ENCODE measurements at places on chromosomes 3 and 15.

GRCh38 chr3:5232570-5232969 is 45.1 kb downstream of the EDEM1 start:
- no peak for DNase-seq

DNA sequence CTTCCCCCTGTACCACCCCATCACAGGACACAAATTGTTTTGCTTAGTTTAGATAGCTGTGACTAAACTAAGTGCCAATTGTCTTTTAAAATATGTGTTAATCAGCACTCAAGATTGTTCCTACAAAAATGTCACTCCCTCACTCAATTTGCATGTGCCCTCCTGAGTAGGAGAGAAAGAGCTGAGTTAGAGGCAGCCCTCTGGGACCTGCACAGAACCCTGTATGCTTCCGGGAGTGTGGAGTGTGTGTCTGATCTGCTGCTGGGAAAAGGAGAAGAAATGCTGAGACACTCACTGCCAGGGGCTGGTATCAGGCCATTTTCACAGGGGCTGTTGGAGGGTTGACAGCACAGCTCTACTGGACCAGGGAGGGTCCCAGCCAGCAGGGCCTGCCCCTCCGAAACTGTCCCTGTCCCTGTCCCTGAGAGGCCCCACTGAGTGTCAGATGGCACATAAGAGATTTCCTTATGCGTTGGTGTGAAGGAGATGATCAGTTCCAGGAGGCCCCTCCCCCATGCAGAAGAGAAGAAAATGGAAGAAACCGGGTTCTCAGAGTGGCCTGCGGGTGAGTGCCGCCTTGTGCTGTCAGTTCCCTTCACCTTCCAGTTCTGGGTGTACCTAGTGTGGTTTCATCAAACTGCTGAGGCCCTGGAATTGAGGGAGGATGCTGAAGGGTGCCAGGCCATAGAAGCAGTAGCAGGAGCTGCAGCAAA is 3.9 kb upstream of the B3GNT5 start:
- no peak for DNase-seq

DNA sequence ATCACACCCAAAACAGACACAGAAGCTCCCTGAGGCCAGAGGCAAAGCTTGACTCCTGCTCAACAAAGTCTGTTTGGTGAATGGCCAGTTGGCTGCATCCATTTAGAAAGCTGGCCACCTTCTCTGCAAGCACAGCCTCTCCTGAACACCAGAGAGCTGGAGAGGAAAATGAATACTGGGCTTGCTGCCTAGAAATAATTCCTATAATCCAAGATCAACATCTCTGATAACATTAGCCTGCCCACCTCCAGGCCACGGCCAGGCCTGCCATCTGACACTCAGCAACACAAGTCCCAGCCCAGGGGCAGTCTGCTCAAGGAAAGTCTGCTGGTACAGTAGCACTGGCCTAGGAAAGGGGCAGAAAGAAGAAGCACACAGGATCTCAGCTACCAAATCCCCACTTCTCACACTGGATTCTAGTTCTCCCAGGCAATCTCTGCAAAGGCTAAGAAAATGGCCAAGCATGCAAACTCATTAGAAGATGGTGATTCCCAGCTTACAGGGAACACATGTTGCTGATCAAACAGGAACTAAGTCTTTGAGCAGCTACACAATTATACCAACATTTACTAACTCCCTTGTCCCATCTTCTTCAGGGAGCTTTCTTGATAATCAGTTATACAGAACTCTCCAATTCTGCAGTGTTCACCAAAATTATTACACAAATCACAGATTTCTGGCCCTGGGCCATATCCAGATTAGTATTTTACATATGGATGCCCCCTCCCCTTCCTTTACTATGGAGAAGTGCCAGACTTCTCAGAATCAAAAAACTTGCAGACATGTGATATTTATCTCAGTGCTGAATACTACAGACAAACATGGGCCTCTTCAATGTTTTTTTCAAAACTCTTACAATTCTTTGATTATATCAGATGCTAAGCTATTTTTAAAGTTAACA is 9.9 kb downstream of the TBC1D2B start:
- DNase-seq = peak; percentile 53

DNA sequence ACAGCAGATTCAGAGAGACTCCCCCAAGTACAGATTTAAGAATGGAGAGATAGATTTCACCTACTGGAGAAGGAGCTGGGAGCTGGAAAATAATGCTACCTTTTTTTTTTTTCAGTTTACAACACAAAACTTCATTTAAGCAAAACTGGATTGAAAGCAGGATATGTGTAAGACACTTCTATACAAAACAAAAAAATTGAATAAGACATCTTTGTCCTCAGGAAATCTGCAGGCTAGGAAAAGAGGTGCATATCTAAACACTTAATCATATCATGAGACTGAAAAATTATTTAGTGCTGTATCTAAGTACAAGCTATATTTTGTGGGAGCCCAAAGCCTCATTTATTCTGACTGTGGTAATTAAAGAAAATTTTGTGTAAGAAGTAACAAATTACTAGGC is 516.1 kb downstream of the ZIC1 start:
- no peak for DNase-seq

DNA sequence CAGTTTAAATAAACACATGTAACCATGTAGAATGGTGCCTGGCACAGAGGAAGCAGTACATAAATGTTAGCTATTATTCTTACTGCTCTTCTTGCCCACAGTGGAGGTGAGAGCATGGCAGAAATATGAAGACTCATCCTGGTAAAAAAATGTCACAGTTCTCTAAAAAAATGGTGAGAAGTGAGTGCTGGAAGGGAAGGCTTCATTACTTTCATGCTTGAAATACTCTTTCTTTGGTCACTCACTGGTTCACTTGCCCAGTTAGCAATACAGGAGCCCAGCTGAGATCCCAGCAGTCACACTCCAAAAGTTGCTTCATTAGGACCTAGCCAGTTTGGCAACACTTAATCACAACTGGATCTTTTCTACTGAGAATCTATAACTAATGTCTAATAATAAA is 1017.2 kb downstream of the TUSC7 start:
- DNase-seq = no peak

GRCh38 chr3:190767851-190768250 is 94.6 kb downstream of the GMNC start:
- DNase-seq = no peak

- no peak for DNase-seq
These were observed 450.3 kb downstream of the IL5RA start for GRCh38 chr3:2659896-2660295.

GRCh38 chr15:98875309-98875708 is 132.3 kb downstream of the PGPEP1L start:
- peak; percentile 54 for DNase-seq

GRCh38 chr15:29815000-29815710 is 7.1 kb downstream of the TJP1 start:
- DNase-seq = no peak

DNA sequence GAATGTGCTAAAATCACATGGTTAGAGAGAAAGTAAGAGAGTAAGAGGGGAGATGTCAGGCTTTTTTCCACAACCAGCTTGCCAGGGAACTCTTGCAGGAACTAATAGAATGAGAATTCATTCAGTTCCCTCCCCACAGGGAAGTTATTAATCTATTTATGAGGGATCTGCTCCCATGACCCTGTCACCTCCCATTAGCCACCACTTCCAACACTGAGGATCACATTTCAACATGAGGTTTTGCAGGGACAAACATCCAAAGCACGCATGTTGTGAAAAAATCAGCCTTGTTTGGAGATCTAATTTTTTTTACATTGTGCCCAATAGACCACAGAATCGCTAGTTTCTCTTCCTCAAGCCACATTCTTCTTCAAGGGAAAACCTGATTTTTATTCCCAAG is 904.0 kb downstream of the TBL1XR1 start:
- peak; percentile 77 for DNase-seq

DNA sequence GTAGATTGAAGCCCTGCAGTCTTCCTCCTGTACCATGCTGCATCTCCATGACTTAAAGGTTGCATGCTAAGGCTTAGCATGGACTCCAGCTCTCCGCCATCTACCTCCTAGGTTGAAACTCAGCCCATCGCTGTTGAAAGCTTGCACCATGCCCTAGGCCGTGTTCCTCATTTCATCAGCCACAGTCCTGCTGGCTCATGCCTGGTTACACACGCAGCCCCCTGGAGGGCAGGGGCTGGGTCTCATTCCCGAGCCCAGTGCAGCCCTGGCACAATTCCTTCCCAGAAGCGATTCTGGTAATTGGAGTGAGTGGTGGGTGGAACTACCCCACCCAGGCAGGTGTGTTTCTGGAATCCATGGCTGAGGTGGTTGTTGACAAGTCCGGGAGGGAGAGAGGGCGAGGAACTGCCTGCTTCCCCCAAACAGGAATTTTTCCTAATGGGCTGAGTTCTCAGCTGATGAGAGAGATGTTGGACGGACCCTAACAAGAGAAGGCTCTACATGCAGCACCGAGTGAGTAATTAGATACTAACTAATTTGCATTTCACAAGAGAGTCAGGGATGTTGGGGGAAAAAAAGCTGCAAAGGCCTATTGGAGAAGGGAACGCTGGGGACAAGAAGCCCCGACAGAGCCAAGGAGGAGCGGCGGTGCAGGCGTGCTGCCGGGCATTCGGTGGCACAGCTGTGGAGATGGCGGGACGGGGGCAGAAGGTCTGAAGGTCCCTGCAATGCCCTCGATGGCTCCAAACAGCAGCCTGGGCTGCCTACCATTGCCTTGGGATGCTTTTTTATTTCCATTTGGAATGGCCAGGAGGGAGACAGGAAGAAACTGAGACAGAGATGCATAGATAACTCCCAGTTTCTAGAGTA is 92.3 kb upstream of the TLE3 start:
- no peak for DNase-seq

DNA sequence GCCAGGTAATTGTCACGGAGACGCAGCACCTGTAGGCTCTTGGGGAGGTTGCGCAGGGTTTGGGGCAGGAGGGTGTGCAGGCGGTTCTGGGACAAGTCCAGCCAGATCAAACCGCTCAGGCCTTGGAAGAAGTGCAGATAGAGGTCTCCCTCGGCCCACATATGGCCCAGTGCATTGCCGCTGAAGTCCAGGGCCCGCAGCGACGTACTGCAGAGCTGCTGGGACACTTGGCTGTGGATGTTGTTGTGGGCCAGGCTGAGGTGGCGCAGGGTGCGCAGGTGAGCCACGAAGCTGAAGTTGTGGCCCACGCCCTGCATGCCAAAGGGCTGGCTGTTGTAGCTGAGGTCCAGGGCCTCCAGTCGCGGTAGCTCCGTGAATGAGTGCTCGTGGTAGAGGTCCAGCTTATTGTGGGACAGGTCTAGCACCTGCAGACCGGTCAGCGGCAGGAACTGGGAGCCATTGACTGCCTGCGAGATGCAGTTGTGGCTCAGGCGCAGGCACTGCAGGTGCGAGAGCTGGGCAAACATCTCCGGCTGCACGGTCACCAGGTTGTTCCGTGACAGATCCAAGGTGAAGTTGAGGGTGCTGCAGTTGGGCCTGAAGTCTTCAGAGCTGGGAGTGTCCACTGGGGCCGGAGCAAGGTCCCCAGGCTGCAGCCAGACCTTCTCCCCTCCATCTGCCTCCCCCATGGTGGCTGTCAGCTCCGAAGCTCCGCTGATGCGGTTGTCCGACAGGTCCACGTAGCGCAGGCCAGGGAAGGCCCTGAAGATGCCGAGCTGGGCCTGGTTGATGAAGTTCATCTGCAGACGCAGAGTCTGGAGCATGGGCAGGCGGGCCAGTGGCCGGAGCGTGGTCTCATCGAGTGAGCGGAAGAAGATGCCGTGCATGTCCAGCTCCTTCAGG is 2.9 kb downstream of the TLR9 start:
- no peak for DNase-seq

DNA sequence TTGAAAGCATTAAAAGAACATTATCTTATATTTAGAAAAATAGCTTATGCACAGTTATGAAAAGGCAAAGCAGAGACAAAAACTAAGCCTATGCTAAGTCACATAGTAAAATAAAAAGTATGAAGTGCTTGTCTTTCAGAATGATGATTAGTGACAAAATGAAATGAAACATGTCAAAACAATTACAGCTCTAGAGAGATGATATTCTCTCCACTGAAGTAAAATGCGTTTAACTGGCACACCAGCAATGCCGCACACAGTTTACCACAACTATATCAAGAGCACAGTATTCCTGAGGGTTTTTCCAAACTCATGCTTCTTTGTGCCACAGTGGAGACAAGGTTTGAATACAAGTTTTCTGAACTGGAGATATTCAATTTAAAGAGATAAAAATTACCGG is 2.1 kb upstream of the ZBBX start:
- DNase-seq = no peak

DNA sequence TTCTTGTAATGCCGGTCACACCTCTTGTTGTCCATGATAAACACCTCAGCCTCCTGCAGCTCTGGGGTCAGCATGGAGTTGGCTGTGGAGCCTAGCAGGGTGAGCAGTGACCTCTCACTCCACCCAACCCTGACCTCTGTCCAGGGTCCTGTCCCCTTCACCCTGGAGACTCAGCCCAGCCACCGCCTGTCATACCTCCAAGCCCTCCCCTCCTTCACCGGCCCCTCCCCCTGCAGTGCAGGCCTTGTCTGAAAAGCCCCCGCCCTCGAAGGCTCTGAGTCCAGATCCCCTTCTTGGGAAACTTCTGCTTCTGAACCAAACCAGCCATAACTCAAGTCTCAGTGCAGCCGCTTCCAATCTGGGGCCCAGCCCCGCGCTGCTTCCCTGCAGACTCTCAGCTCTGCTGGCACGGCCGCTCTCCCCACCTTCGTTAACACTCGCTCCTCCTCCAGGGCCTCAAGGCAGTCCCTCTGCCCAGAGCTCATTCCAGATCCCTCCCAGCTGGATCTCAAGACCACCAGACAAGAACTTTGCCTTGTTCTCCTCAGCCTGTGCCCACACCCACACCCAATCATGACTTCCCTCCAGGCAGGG is 25.4 kb upstream of the PRSS50 start:
- no peak for DNase-seq

- DNase-seq = no peak
These were observed 91.8 kb downstream of the LARS2 start for GRCh38 chr3:45480218-45480617.
